ENCODE measurements at places on chromosomes 2 and 18.

DNA sequence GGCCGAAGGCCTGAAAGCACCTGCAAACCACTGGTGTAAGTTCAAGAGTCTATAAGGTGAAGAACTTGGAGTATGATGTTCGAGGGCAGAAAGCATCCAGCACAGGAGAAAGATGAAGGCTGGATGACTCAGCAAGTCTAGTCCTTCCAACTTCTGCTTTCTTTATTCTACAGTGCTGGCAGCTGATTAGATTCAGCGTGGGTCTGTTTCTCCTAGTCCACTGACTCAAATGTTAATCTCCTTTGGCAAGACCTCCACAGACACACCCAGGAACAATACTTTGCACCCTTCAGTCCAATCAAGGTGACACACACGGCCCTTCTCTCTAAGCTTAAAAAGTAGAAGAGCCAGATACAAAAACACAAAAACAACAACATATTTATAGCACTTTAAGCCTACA is 43.4 kb downstream of the NMS start:
- DNase-seq = no peak

DNA sequence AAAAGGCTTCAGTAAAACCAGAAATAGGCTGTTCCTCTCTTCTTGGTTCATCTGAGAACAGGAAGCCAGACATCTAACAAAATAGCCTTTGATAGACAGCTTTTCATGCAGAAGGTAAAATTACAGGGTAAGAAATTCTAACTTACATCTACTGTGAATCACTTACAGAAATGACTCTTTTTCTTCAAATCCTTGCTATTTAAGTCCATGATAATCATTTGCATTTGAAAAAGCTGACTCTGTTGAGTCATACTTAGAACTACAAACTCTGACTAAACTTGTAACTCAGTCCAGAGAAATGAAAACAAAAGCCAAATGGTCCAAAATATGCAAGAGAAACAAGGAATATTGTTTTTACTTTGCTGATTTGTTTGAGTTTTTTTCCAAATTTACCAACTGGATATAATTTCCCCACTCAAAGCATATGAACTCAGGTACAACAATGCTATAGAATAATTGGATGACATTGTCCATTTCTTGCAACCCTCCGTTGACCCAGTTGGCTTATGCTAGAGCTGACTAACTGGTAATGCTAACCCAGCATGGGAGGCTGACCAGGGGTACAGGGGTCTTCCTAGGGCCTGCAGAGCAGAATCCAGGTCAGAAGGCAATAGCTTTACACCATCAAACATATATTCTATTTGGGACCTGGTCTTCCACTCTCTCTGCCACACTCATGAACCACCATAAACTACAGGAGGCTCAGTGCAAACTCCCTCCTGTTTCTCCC is 18.8 kb upstream of the MREG start:
- DNase-seq = no peak

- DNase-seq = no peak
Observed at GRCh38 chr2:104163611-104164130, 690.2 kb upstream of the POU3F3 start.

- no peak for DNase-seq
Observed at GRCh38 chr18:79829136-79829854, 31.6 kb downstream of the KCNG2 start.

DNA sequence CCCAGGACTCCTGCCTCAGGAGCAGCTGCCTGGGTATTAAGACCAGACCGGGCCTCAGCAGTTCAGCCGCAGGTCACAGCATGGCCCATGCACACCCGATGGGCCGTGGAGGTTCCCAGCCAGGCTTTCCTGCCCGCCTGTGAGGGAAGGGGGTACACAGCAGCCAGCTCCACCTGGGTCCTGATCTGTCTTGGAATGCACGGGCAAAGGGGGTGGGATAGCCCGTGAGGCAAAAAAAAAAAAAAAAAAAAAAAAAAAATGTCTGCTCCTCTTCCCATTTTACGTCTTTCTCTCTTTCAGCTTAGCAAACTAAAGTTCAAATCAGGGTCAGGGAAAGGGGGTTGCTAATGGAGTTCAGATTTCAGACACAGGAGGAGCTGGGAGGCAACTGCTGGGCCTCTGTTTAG is 385.2 kb downstream of the TNS1 start:
- no peak for DNase-seq

DNA sequence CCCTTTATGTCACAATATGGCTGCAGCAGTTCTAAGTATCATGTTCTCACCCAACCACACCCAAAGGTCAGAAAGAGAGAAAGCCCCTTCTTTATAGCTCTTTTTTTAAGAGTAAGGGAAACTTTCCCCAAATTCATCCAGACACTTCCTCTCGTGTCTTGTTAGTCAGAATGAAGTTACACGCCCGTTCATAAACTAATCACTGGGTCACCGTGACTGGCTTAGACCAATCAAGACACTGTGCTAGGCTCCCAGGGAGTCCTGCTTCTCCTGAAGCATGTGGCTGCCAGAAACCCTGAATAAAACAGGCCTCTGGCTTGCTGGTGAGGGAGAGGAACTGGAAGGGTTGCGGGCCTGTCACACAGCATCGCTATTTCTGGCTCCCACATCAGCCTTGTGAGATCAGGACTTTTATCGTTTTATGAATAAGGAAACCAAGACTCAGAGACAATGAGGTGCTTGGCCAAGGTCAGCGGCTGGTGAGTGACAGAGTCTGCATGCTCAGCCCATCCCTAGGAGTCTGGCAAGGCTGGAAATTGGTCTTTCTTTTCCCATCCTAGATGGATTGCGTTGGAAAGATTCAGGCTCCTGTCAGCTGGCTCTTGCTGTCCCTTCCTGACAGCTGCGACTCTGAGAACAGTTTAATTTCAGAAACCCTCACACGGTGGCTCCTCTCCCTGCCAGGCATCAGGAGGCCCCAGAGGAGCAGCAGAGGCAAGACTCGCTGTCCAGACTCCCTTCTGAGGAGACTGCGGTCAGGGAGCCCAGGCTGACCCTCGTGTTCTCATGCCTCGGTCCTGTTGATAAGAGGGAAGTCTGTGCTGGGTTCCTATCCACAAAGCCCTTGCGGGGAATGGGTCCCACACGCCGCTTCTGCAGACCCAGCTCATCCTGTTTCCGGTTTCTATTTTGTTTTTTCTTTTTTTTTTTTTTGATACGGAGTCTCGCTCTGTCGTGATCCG is 104.5 kb upstream of the TAF1B start:
- no peak for DNase-seq

- DNase-seq = no peak
Observed at GRCh38 chr2:162092658-162093556, 18.9 kb upstream of the DPP4 start.

DNA sequence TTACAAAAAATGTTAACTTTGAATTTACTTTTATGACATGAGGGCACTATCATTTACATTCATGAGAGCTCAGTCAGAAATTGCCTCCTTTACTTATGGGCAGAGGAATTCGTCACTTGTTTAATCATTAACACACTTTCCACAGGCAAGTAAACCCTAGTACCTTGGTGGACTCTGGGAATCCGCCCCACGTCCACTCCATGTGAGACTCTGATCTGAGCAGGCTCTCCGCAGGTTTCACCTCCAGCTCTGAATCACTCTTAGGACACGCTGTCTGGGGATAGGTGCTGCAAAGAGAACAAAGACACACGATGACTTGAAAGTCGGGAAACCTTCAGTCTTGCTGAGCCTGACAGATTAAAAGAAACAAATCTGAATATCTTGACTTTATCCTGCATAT is 73.6 kb downstream of the LPIN2 start:
- no peak for DNase-seq

DNA sequence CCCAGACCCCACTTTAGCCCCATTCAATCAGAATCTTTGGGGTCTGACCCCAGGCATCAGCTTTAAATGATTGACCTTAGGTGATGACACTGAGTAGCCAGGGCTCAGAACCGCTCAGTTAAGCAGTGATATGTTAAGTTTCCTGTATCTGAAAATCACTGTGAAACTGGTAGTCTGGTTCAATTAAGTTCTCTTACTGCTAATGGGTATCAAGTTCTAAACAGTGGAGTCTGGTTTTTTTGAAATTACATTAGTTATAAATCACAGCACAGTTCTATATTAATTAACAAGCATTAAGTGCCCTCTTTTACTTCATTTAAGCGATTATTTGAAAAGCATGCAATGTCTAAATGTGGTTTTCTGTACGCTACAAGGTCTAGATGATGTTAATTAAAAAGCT is 117.9 kb downstream of the HAUS1 start:
- no peak for DNase-seq

GRCh38 chr2:238847841-238848690 is at the start of gene TWIST2:
Gene TWIST2 (plus strand): TSS chr2:238848085. CDS start chr2:238848216, 131 bp downstream.
- DNase-seq = no peak

DNA sequence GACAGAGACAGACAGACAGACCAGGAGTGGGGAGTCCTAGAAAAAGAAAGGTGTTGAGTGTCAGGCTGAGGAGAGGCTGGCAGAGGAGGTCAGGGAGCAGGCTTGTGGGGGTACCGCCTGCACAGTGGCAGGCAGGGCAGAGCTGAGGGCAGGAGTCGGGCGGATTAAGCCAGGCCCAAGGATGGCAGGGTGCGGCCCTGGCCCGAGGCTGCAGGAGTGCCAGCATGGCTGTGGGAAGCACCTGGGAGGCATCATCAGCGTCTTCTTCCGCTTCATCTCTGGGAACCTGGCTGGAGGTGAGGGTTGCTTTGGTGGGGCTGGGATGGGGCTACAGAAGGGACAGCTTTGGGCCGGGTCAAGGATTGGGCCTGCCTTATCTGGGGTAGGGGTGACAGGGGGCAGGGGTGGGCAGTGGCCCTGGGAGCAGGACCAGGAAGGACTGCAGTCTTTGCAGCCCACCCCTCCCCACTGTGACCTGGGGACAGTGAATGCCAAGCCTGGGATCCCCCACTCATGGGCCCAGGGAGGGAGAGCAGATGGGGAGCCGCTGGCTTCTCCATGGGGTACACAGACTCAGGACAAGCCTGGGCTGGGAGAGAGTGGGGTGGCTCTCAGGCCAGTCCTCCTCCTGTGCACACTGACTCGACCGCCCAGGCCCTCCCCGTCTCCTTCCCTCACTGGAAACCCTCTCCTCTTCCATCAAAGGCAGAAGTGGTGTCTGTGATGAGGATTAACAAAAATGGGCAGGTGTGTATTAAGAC is 20.7 kb downstream of the KCNIP3 start:
- no peak for DNase-seq

DNA sequence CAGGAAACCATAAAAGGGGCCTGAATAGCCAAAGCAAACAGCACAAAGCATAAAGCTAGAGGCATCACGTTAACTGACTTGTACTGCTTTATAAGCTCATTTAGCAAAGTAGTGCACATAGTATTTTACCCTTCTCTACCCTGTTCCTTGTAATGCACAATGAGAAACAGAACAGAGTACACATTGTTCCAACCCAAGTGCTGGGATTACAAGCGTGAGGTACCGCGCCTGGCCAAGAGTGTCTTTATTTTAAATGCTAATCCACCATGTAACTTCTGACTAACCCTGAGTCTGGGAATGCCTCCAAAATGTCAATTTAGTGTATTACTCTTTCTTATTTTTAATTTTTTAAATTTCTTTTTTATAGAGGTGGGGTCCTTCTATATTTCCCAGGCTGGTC is 46.4 kb upstream of the STON1 start:
- no peak for DNase-seq

GRCh38 chr2:157789256-157789655 is 86.9 kb downstream of the ACVR1 start:
- no peak for DNase-seq

DNA sequence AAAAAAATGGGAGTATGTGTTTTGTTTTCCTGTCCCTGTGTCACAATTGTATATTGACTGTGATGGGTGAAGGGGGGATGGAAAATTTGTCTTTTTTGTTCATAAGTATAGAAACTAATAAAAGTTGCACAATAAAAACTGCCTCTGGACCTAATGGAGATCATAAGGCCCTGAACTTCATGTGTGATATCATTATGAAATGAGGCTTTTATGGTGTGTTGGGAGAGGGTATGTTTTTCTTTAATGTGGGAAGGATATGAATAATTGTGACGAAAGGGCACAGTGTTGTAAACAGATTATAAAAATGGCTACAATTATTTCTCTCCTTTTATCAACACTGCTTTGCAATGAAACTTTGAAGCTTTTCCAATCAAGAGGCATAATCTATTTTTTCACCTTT is 1889.3 kb upstream of the CELF4 start:
- DNase-seq = no peak

- DNase-seq = no peak
Observed at GRCh38 chr2:217937446-217937845, 65.3 kb downstream of the TNS1 start.

- no peak for DNase-seq
Observed at GRCh38 chr2:165678882-165679281, 115.2 kb downstream of the GALNT3 start.

- no peak for DNase-seq
Observed at GRCh38 chr2:148720501-148721001, 76.0 kb downstream of the EPC2 start.

DNA sequence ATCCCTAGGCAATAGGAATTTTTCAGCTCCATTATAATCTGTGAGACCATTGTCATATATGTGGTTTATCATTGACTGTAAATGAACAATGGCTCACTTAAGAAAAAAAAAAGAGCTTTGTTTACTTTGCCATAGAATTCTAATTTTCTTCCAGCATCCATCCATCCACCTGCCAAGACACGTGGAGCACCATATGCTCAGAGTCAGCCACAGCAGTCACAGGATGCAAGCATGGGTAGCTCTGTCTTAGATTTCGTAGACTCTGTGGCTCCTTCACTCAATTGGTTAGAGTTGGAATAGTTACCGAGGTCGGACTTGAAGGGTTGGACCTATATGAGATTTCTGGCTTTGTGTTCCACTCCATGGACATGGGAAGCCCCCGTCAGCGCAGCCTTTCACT is 75.6 kb downstream of the COA5 start:
- no peak for DNase-seq

GRCh38 chr2:208698114-208698513 is 291.5 kb downstream of the PTH2R start:
- DNase-seq = no peak

DNA sequence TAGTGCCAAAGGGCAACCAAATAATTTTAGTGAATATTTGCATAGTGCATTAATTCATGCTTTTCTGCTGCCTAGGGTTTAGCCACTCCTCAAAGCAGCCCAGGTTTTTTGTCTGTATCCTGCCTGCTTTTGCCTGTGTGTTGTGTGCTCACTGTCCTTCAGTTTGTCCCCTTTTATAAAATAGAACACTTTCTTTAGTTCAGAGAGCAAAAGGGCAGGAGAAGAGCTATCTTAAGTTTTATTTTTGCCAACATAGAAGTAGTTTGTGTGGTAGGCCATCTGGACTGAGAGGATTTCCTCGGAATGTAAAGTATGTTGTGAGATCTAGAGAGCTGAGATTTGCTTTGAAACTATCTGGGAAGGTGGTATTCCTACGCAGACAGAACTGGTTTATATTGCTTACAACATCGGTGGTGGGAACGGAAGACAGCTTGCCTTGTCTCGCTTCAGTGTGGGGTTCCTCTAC is 64.9 kb downstream of the EML4 start:
- no peak for DNase-seq

- DNase-seq = no peak
Observed at GRCh38 chr2:47546994-47547393, 144.0 kb downstream of the MSH2 start.

- DNase-seq = no peak
Observed at GRCh38 chr18:830315-830901, 18.4 kb upstream of the YES1 start.

DNA sequence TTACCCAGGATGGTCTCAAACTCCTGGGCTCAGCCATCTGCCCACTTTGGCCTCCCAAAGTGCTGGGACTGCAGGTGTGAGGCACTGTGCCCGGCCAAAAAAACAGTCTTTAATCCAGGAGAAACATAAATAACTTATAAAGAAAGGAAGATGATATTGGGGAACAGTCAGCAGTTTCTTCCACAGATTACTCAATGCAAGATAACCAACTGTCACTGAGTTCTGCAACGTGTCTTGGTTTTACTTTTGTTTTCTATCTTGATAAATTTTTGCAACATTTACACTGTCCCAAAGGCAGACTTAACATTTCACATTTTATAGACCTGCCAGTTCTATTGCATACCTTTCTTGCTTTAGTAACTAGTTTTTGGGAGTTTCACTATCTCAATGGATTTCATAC is 71.1 kb downstream of the ANKRD44 start:
- no peak for DNase-seq
